CD4-positive, alpha-beta memory T cell (primary cell): ENCODE measurements at places on chromosomes 1 and 21. TPM values are rescaled to one million over a fixed set of nuclear protein-coding genes. Genes with fewer than 3 reads are reported as not detected.

- no peaks in the 10 kb centered on the region for H3K4me1 ChIP-seq
- no peak overlapping the region for H3K4me3 ChIP-seq
- H3K36me3 ChIP-seq = no peaks in the 10 kb centered on the region
- H3K27ac ChIP-seq = no peak overlapping the region
These were observed 56.0 kb upstream of the CASZ1 start for GRCh38 chr1:10852486-10852885.

GRCh38 chr1:43274125-43274803, 4.5 kb downstream of the TMEM125 start:
- H3K36me3 ChIP-seq = no peaks in the 10 kb centered on the region
- H3K27me3 ChIP-seq = no peaks in the 10 kb centered on the region
- DNase-seq = peak; percentile 22
- peaks cover 20% of the 10 kb centered on the region for H3K4me1 ChIP-seq

WDTC1 gene
- 53.3 TPM for total RNA-seq

- no peak overlapping the region for H3K27ac ChIP-seq
- H3K4me1 ChIP-seq = no peaks in the 10 kb centered on the region
- H3K36me3 ChIP-seq = no peaks in the 10 kb centered on the region
These were observed 9.9 kb upstream of the ZBTB17 start for GRCh38 chr1:15985611-15986297.

DNA sequence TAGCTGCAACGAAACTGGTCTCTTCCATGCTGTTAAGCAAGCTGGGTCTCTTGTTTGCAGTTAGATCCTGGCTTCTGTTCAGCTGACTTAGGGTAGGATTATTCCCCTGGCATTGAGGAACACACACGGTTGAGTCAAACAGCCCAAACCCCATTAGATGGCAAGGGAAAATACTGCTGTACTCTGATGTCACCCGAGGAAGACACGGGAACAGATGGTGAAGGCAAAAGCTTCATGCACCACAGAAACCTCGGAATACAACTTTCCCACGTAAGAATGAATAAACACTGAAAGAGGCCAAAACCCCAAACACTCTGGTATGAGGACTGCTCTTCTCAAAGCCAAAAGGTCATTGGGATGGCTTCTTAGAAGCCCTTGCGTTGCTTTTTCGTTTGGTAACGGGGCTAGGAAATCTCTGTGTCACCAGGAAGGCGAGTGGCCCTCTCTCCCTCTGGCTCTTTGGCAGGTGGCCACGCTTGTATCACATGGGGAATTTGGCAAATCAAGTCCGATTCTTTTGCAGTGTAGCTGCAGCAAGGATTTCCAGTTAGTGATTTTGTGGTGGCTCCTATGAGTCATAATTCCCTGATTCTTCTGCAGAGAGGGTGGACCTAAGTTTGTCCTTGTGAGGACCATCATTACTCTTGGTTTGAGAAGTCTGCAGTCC, 16.7 kb upstream of the LYST start:
- no peaks in the 10 kb centered on the region for H3K36me3 ChIP-seq
- peaks cover 13% of the 10 kb centered on the region for H3K4me1 ChIP-seq
- H3K4me3 ChIP-seq = no peak overlapping the region

FLG2 gene
- total RNA-seq = not detected

GRCh38 chr1:195345149-195345548, 1263.1 kb downstream of the KCNT2 start:
- H3K27ac ChIP-seq = no peak overlapping the region
- H3K4me3 ChIP-seq = no peak overlapping the region
- no peaks in the 10 kb centered on the region for H3K4me1 ChIP-seq
- DNase-seq = no peak

DNA sequence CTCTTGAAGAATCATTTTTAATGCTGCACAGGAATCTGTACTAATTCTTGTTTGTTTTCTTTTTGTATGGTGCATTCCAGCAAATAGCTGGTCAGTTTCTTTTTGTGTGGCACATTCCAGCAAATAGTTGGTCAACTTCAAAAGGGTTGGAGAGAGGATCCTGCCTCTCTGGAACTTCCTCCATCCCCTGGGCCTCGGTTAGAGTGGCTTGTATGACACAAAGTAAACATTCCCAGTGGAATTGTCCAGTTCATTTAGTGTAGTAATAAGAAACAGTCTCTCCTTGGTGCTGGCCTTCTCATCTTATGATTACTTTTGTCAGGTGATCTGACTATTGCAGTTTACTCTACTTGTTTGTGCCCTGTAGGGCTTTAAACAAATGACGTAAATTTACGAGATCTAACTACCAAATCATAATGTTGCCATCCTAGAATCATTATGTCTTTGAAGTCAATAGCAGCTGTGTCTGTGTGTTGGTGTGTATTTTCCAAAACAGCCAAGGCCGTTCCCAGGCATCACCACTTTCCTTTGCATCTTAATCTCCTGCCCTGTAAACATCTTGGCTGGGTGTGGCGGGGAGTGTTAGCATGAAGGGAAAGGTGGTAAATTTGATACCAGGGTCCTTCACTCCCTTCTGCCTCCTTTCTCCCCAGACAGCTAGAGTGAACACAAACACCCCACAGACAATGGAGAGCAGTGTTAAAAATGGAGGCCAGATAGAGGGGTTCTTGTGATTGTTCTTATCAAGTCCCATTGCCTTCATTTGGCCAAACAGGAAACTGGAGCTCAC, 77.9 kb downstream of the CDC7 start:
- DNase-seq = no peak
- H3K4me1 ChIP-seq = peaks cover 16% of the 10 kb centered on the region
- H3K27me3 ChIP-seq = no peaks in the 10 kb centered on the region
- no peaks in the 10 kb centered on the region for H3K36me3 ChIP-seq

MX1 gene
- total RNA-seq = 73.7 TPM

OR2L8 gene
- 0.73 TPM for total RNA-seq

GRCh38 chr1:232038706-232039677, 412.4 kb downstream of the DISC1 start:
- H3K4me1 ChIP-seq = no peaks in the 10 kb centered on the region
- no peaks in the 10 kb centered on the region for H3K27me3 ChIP-seq
- H3K27ac ChIP-seq = no peak overlapping the region
- DNase-seq = no peak
- H3K4me3 ChIP-seq = no peak overlapping the region
- H3K36me3 ChIP-seq = no peaks in the 10 kb centered on the region

DNA sequence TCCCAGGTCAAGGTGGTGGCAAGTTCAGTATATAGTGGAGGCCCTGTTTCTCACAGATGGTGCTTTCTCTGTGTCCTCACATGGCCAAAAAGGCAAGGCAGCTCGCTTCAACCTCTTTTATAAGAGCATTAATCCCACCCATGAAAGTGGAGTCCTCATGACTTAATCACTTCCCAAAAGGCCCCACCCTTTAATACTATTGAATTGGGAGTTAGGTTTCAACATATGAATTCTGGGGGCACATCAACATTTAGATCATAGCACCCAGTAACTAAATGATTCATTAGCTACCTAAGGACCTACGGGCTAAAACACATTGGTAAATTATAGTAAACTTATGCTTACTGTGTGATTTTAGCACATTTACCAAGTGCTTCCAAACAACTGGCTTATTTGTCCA, 317.9 kb downstream of the LTN1 start:
- no peaks in the 10 kb centered on the region for H3K36me3 ChIP-seq
- H3K4me1 ChIP-seq = no peaks in the 10 kb centered on the region
- no peaks in the 10 kb centered on the region for H3K27me3 ChIP-seq
- H3K27ac ChIP-seq = no peak overlapping the region
- no peak for DNase-seq

GRCh38 chr1:207935166-207935583, 24.2 kb upstream of the CD34 start:
- no peaks in the 10 kb centered on the region for H3K4me1 ChIP-seq
- no peaks in the 10 kb centered on the region for H3K27me3 ChIP-seq
- H3K4me3 ChIP-seq = no peak overlapping the region
- no peak overlapping the region for H3K27ac ChIP-seq

GRCh38 chr1:70093250-70093975, 112.0 kb downstream of the LRRC40 start:
- H3K36me3 ChIP-seq = no peaks in the 10 kb centered on the region
- no peaks in the 10 kb centered on the region for H3K27me3 ChIP-seq
- H3K27ac ChIP-seq = no peak overlapping the region
- no peak for DNase-seq
- no peak overlapping the region for H3K4me3 ChIP-seq

OR2L5 gene
- 0.23 TPM for total RNA-seq
